ENCODE measurements at places on chromosomes 13 and 19.

DNA sequence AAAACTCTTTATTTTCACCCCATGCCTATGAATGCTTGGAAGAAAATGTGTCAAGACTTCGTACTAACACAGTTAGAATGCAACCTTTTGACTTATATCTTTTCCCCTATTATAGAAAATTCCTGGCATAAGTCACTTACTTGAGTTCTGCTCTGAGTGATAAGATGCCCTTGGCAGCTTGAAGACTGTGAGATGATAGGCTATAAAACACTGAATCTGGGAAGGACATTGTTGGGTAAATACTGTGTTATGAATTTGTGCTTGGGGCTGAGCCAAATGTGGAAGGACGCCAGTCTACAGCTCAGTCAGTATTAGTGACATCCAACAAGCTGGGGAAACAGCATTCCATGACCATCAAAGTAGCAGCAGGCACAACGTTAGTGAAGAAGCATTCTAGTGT lies 368.0 kb upstream of the SGCG start:
- DNase-seq: no peak

DNA sequence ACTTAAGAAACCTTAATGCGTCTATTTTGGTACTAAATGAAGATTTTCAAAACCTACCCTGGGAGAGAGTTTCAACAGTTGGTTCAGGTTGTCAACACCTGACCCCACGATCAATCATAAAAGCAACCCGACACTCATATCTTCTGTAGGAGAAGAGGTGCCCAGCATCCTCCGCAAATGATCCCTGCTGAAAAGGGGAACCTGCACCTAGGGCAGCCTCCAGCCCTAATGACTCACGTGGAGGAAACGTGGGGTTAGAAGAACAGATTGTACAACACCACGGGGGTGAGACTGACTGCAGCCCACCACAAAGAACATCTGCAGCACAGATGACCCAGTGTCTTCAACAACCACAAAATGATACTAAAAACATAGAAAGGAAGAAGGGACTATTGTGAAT lies 116.3 kb downstream of the RAB20 start:
- DNase-seq: no peak

DNA sequence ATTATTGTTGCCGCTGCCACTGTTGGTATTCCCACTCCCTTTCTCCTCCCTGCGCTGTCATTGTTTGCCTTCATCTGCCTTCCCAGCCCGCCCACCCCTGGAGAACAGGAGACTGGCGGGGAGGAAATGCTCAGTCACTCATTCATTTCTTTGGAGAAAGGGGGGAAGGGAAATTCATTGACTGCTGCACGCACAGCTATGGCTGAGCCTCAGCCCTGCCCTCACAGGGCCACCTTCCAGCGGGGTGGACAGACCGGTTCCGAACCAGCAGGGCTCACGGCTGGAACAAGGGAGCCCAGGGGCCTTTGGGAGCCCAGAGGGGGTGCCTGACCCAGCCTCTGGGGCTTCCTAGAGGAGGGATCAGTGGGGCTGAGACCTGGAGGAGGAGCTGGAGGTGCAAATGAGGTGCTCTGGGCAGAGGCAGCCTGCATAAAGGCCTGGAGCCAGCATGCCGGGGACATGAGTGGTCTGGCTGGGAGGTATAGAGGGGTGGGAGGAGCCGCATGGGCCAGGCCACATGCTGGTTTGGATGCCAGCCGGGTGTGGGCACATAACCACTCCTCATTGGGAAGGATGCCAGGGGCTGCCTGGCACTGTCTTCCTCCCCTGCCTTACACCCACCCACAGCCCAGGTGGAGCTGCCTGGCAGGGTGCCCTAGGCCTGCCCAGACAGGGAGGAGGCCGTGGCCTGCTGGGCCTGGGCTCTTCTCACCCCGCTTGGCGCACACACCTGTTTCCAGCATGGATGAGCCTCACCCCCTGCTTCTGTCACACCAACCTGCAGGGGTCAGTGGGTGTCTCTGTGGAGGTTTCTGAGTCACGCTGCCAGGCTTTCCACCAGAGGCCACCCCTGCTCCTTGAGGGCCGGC lies 26.8 kb downstream of the PPP5C start:
- DNase-seq: no peak

DNA sequence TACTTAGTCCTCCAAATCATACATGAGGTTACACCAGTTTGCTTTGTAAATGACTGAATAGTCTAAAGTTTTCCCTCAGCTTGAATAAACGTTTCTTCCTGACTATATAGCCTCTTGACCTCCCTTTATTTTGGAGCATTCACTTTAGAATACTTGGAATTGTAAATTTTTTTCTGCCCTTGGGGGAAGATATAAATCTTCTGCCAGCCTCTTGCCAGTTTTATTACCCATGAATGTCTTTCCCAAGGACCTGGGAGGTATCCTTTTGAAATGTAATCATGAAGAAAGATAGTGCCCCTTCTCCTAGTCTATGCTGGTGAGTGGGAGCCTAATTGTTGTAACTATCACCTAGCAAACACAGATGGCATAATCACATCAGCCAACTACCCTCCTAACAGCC lies 2033.9 kb upstream of the PCDH20 start:
- DNase-seq: no peak

DNA sequence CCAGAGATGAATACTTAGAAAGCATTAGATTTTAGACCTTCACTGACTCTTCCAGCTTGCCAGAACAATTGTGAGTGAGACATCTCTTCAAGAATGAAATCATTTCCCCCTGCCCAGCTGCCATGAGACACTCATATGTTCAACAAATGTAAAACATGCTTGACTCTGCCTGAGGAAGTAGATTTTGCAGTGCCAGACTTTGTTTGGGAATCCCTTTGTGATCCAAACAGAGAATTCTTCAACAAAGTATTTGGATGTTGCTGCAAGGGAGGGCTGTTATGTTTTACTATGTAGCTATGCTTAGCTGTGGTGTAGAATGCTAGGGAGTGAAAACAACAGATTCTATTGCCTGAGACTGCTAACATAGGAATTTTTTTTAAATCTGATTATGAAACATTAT lies 416.4 kb downstream of the DCT start:
- no peak for DNase-seq

DNA sequence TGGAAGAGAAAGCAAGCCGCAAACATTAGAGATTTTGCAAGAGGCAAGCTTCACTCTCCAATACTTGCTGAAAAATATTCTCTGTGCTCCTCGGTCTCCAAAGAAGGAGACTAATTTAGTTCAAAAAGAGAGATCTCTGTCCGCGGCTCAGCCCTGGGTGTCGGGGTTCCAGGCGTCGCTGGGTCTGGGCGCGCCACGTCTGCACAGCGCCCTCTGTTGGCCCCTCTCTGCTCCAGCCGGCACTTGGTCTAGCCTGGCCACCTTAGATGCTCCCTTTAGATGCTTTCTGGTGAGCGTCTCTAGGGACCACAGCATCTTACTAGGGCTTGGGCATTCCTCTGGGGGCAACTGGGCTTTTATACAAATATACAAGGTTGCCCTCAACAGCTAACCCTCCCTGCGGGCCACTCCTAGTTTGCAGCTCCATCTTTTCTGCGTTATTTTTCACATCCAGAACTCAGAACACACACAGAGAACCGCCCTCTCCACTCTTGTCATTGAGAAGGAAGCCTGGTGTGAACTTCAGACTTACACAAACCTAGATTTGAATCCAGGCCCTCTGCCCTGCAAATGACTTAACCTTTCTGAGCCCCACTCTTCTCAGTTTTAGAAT lies 78.3 kb downstream of the CYSLTR2 start:
- DNase-seq: no peak

- DNase-seq: no peak
These were observed 17.2 kb upstream of the SLITRK6 start for GRCh38 chr13:85816413-85816812.

GRCh38 chr13:114092468-114092867 lies 40.0 kb downstream of the RASA3 start:
- DNase-seq: no peak

DNA sequence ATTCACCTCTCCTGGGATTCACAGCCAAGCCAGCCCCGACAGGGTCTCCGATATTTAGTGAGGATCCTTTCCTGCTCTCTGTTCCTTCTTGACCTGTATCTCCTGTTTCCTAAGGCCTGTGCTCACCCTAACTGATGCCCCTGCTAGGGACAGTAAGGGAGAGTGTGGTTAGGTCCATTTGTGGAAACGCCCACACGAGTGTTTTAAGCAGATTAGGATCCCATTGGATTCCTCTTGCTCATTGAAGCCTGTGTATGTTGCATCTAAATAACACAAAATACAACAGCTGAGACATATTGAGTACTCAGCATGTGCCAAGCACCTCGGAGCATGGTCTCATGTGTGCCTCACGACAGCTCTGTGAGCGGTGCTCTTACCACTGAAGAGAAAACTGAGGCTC lies 64.9 kb downstream of the EFNB2 start:
- no peak for DNase-seq

GRCh38 chr13:39379118-39379517 lies 223.9 kb downstream of the LHFPL6 start:
- DNase-seq: no peak

DNA sequence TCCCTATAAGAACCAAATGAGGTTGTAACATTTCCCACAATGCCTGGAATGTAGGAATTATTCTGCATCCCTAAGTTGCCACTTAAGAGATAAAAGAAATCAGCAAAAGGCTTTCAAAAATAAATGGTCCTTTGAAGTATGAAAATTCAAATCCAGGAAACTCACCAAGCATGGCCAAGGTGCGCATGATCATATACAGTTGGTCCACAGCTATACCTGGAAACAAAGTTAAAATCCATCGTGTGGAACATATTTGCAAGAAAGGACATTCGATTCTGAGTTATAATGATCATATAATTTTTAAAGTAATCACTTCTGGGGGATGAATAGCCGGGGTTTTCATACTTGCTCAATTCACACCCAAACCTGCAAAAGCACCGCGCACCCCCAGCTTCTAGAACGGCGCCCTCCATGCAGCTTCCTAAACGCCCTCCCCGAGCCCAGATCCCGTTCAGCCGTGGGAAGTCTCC lies 525 bp downstream of the CARS2 start:
- DNase-seq: no peak

DNA sequence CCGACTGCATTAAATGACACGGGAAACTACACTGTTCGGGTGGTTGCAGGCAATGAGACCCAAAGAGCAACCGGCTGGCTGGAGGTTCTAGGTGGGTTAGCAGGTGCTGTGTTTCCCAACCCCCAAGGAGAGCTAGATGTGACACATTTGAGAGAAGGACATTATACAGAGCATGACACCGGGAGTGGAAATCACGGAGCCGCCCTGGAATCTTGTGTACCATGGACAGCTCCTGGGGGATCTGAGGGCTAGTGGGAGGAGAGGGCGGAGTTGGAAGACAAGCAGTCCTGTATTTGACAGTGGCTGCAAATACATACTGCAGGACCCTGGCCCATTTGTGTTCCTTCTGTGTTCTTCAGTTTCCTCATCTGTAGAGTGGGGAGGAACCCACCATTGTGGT lies 2.3 kb downstream of the CEACAM18 start:
- DNase-seq: no peak

DNA sequence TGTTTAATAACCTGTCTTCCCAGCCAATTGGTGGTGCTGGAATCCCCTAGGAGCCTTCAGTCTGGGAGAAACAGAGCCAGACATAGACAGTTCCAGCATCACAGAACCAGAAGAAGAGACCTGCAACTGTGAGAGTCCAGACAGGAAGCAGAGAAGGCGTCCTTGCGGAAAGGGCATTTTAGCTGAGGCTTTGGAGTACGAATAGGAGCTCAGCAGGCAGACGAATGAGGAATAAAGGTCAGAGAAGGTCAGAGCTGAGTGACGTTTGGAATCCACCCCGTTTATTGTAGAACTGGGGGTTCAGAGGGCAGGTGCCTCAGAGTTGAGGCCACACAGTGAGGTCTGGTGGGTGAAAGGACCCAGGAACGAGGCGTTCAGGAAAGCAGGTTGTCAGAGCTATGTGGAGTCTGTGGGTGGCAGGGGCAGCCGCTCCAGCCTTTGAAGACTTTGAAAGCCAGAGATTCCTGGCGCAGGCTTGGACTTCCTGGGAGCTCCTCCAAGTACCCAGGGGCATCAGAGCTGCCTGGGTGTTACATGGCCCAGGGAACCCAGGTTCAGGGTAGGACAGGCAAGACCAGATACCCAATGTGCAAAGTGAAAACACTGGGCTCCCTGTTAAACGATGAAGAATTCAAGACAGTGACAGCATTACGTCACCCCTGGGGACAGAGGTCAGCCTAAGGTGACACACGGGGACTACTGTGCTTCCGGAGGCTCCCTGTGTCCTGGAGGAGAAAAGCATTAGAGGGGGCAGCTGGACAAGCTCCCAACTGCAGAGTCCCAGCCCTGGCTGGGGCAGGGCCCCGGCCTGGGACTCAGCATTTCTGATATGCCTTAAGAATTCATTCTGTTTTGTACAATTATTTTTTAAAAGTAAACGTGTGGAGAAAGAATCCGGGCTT lies 5.5 kb downstream of the ARRDC2 start:
- no peak for DNase-seq

DNA sequence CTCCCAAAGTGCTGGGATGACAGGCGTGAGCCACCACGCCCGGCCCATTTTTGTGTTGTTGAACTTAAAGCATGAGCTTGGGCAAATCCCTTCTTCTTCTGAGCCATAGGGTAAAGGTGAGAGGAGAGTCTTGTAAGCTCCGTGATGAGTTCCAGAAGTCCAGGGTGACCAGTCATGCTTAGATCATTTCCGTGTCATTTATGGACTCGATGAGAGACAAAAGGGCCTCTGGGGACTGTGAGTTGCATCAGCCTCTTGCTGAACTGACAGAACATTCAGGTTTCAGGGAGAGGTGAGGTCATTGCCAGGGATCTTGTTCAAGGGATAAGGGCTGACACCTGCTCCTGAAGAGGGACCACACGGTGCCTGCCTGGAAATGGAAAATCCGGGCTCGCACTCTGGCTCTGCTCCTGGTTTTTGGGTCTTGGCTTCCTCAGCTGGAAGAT lies 53.6 kb downstream of the GADD45B start:
- no peak for DNase-seq

DNA sequence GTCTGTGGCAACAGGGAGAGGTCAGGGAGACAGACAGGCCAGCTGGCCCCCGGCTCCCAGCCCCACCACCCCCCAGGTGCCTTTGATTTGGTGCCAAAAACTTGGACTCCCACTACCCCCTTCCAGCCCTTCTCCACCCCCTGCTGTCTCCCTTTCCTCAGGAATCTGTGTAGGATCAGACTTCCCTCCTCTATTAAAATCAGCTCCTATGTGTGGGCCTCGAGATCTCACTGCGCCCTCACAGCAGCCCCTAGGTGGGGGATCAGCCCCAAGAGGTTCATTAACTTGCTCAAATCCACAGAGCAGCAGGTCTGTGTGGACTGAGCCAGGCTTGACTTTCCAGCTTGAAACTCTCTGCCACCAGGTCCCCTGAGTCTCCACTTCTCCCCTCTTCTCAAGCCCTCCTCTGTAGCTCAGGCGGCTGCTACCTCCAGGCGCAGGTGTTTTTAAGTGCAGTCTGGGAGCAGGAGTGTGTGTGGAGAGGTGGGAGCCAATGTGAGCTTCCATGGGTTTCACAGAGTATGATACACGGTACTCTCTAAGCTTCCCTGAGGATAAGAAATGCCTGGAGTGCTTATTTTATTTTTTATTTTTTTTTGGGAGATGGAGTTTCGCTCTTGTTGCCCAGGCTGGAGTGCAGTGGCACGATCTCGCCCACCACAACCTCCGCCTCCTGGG lies 1.7 kb downstream of the GAPDHS start:
- no peak for DNase-seq

GRCh38 chr13:91346062-91346461 lies 1.4 kb upstream of the MIR17HG start:
- DNase-seq: no peak

GRCh38 chr13:51355217-51355616 lies 15.7 kb downstream of the SERPINE3 start:
- DNase-seq: no peak
